Adipose tissue (tissue), 3 donors: ENCODE measurements at places on chromosomes 3 and 15. TPM values are rescaled to one million over a fixed set of nuclear protein-coding genes. Genes with fewer than 3 reads are reported as not detected.

Gene C3orf20
- polyA plus RNA-seq: not detected

Gene NOX5
- 0.13 TPM for polyA plus RNA-seq

Gene PDZRN3
- 30.8 TPM for polyA plus RNA-seq

Gene KNL1
- polyA plus RNA-seq: 1.3 TPM

Gene PLA2G4E
- not detected for polyA plus RNA-seq

Gene EPHA3
- polyA plus RNA-seq: 2.3 TPM
